ENCODE measurements at places on chromosomes 12 and 14. TPM values are rescaled to one million over a fixed set of nuclear protein-coding genes. Genes with fewer than 3 reads are reported as not detected.
A peak's percentile ranks its signal among the peaks of the same experiment; 100 is the strongest.

DNA sequence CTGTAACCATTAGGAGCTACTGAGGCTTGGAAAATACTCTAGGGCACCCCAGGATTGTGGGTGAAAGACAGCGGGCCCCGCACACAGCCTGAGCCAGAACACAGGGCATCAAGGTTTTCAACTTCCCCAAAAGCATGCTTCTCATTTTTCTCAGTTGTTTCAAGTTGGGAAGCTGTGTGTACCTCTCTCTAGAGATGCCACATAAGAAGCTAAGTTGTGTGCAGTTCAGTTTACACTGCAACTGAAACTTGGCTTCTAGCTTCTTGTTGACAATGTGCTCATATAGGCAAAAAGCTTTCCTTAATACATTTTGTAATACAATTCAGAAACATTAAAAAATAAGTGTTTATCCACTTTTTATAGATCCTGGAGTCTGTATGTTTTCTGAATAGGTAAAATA, 88.1 kb upstream of the PTPRR start:
- no peaks in the 10 kb centered on the region for H3K27me3 ChIP-seq
- DNase-seq, result no peak
- no peak overlapping the region for H3K27ac ChIP-seq
- H3K4me3 ChIP-seq, result no peak overlapping the region

GRCh38 chr14:91058042-91058581, 2.3 kb downstream of the RPS6KA5 start:
- H3K27ac ChIP-seq, result no peak overlapping the region
- H3K27me3 ChIP-seq, result no peaks in the 10 kb centered on the region
- peak overlapping the region; percentile 12 for H3K4me3 ChIP-seq
- no peaks in the 10 kb centered on the region for H3K36me3 ChIP-seq
- no peak for DNase-seq
- H3K4me1 ChIP-seq, result peaks cover 21% of the 10 kb centered on the region

GRCh38 chr12:117662620-117663395, 301.4 kb upstream of the NOS1 start:
- H3K27ac ChIP-seq, result no peak overlapping the region
- peaks cover 2% of the 10 kb centered on the region for H3K27me3 ChIP-seq
- no peak for DNase-seq
- no peaks in the 10 kb centered on the region for H3K4me1 ChIP-seq

DNA sequence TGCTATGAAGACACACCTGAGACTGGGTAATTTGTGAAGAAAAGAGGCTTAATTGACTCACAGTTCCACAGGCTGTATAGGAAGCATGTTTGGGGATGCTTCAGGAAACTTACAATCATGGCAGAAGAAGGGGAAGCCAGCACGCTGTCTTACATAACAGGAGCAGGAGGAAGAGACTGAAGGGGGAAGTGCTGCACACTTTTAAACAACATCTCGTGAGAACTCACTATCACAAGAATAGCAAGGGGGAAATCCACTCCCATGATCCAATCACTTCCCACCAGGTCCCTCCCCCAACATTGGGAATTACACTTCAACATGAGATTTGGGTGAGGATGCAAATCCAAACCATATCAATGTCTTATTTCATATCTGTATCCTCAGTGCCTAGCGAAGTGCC, 307.2 kb downstream of the ATP23 start:
- no peaks in the 10 kb centered on the region for H3K36me3 ChIP-seq
- H3K27ac ChIP-seq, result no peak overlapping the region
- no peak overlapping the region for H3K4me3 ChIP-seq
- no peaks in the 10 kb centered on the region for H3K4me1 ChIP-seq
- DNase-seq, result no peak

- peaks cover 2% of the 10 kb centered on the region for H3K4me1 ChIP-seq
- DNase-seq, result no peak
- no peak overlapping the region for H3K27ac ChIP-seq
- H3K4me3 ChIP-seq, result no peak overlapping the region
- peaks cover 11% of the 10 kb centered on the region for H3K27me3 ChIP-seq
- peaks cover 7% of the 10 kb centered on the region for H3K36me3 ChIP-seq
Measured at GRCh38 chr12:76006028-76006925, 25.3 kb downstream of the PHLDA1 start.

DNA sequence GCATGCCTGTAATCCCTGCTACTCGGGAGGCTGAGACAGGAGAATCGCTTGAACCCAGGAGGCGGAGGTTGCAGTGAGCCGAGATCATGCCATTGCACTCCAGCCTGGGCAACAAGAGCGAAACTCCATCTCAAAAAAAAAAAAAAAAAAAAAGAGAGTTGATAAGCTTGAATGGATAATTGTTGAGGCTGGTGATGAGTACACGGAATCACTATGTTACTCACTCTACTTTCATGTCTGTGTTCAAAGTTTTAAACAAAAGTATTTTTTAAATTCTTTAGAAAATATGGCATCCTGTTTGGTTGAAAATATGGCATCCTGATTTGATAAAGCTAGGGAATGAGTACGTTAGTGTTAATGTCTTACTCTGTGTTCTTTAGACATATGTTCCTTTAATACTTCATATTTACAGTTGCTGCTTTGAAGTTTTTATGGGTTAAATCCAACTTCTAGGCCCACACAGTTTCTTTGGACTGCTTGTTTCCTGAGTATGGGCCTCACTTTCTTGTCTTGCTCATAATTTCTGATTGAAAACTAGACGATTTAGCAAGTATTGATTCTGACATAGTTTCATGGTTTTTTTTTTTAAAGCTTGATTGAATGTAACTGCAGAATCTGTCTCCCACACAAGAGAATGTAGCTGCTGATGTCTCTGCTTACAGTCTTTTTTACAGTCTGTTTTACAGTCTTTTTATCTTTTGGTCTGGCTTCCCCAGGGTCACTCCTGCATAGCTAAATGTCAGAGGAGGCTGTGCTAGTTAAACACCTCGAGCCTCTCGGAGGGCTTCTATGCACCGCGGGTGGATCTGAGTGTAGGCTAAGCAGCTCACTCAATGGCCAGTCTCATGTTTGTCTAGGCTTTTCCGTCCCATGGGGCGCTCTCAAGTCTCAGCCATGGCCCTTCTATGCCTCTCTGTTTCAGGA, 14.1 kb upstream of the FBLN5 start:
- H3K27me3 ChIP-seq, result no peaks in the 10 kb centered on the region
- H3K27ac ChIP-seq, result no peak overlapping the region
- no peak for DNase-seq
- H3K4me1 ChIP-seq, result no peaks in the 10 kb centered on the region

- H3K27me3 ChIP-seq, result peaks cover 11% of the 10 kb centered on the region
- no peaks in the 10 kb centered on the region for H3K4me1 ChIP-seq
- H3K4me3 ChIP-seq, result no peak overlapping the region
Measured at GRCh38 chr14:23916004-23916403, 37.6 kb upstream of the DHRS4 start.

GRCh38 chr14:79668951-79669350, 542.4 kb downstream of the DIO2 start:
- no peak overlapping the region for H3K27ac ChIP-seq
- no peaks in the 10 kb centered on the region for H3K4me1 ChIP-seq
- H3K36me3 ChIP-seq, result no peaks in the 10 kb centered on the region
- DNase-seq, result no peak
- no peaks in the 10 kb centered on the region for H3K27me3 ChIP-seq

GRCh38 chr14:73888460-73888725, 1.7 kb downstream of the ZNF410 start:
- peak overlapping the region; percentile 100 for H3K27ac ChIP-seq
- DNase-seq, result no peak
- H3K4me3 ChIP-seq, result peak overlapping the region; percentile 47
- no peaks in the 10 kb centered on the region for H3K27me3 ChIP-seq
- no peaks in the 10 kb centered on the region for H3K36me3 ChIP-seq
- peaks cover 54% of the 10 kb centered on the region for H3K4me1 ChIP-seq

DNA sequence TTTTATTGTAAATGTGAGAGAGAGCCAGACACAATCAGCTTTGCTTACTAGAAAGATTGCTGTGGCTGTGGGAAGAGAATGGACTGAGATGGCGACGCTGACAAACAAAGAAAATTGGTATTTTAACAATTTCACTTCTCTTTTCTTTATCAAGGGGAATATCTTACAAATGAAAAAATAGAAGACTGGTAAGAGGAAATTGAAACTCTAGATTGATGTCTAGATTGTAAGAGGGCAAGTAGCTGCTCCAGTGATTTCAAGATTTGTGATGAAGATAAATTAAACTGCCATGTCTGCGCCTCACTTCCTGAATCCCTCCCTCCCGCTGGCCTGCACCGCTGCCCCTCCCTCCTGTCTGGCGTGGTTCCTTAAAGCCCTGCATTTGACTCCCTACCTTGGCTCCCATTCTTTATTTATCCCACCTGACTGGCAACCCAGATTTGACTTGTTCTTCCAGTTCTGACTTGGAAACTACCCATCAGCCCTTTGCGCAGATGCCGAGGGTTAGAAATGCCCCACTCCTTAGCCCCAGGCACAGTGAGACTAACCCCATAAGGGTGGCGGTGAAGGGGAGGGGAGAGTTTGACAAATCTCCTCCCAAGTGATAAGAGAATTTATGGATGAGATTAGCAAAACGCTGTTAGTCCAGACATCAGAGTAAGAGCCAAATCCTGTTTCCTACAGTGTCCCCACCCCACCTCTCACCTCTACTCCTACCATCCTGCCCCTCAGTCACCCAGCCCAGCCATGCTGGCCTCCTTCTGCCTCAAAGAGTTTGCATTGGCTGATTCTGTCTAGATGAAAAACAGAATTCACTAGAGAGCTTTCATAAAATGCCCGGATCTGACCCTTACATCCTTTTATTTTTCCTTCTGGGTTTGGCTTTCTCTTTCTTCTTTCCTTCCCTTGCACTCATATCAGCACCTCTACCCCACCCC, 125.3 kb upstream of the ATF7IP start:
- DNase-seq, result peak; percentile 14
- H3K27me3 ChIP-seq, result no peaks in the 10 kb centered on the region
- peaks cover 16% of the 10 kb centered on the region for H3K4me1 ChIP-seq

- H3K36me3 ChIP-seq, result peaks cover 29% of the 10 kb centered on the region
- H3K27me3 ChIP-seq, result no peaks in the 10 kb centered on the region
- peaks cover 33% of the 10 kb centered on the region for H3K4me1 ChIP-seq
- H3K27ac ChIP-seq, result peak overlapping the region; percentile 64
Measured at GRCh38 chr12:19453961-19454360, 14.7 kb downstream of the AEBP2 start.

GRCh38 chr14:65359503-65359902, 53.0 kb upstream of the FUT8 start:
- peaks cover 31% of the 10 kb centered on the region for H3K4me1 ChIP-seq
- H3K4me3 ChIP-seq, result no peak overlapping the region
- H3K27ac ChIP-seq, result no peak overlapping the region
- no peaks in the 10 kb centered on the region for H3K27me3 ChIP-seq
- no peak for DNase-seq
- H3K36me3 ChIP-seq, result peaks cover 4% of the 10 kb centered on the region

GRCh38 chr12:1204581-1205121, 213.6 kb downstream of the ERC1 start:
- H3K36me3 ChIP-seq, result no peaks in the 10 kb centered on the region
- peaks cover 22% of the 10 kb centered on the region for H3K4me1 ChIP-seq
- no peaks in the 10 kb centered on the region for H3K27me3 ChIP-seq
- no peak overlapping the region for H3K4me3 ChIP-seq
- no peak overlapping the region for H3K27ac ChIP-seq
- no peak for DNase-seq

GRCh38 chr14:85439696-85440328, 90.1 kb upstream of the FLRT2 start:
- H3K4me1 ChIP-seq, result no peaks in the 10 kb centered on the region
- no peak overlapping the region for H3K27ac ChIP-seq
- no peaks in the 10 kb centered on the region for H3K27me3 ChIP-seq
- DNase-seq, result no peak

DNA sequence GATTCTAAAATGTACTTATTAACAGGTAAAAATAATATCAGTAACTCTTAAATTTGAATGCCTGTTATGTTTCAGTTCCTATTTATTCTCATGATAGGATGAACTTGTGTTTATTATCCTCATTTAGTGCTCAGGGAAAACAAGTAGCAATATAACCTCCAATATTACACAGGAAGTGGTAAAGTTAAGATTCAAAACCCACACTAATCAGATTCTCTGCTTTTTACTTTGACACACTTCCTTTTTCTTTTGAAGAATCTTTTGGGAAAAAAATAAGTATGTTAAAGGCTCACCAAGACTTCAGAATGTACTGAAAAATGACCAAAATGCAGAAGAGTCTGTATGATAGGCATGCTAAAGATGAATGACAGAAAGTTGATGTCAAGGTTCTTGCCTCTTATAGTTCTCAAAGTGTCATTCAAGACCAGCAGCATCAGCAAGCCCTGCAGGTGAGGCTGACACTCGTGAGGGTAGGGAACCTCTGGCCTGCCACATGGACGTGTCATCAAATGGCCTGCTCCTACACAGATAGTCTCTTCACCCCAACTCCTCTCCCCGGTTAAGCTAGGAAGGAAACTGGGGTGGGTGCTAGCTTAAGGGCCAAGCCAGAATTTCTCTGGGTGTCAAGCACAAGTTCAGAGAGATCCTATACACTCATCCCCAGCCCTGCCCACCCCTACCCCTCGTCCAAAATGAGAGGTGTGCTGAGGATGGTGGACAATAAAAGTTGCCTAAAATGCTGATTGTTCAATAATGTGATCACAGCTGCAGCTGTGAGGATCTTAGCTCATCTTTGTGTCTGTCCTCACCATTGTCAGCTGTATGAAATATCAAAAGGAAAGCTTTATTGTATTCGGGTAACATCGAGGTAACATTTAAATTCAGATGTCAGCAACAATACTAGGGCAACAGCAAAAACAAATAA, 6.3 kb downstream of the TBPL2 start:
- H3K27ac ChIP-seq, result peak overlapping the region; percentile 82
- H3K36me3 ChIP-seq, result no peaks in the 10 kb centered on the region
- no peak for DNase-seq

DNA sequence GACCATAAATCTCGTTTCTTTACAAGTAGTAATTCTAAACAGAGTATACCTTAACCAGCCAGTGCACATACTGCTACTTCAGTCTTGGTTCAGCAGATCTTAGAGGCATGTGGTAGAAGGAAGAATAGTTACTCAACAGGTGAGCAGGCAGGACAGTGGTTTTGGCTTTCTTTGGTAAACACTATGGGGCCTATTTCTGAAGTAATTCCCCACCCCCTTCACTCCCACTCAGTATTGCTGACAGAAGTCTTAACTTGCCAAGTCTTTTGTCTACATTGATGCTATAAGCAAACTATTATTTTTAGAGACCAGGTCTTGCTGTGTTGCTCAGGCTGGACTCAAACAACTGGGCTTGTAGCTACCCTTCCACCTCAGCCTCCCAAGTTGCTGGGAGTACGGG, 68.5 kb downstream of the FBXO34 start:
- no peak overlapping the region for H3K4me3 ChIP-seq
- H3K27me3 ChIP-seq, result no peaks in the 10 kb centered on the region
- no peak overlapping the region for H3K27ac ChIP-seq
- no peak for DNase-seq
- H3K4me1 ChIP-seq, result peaks cover 80% of the 10 kb centered on the region
- H3K36me3 ChIP-seq, result peaks cover 3% of the 10 kb centered on the region

DPY19L2 gene
- total RNA-seq, result 15.4 TPM

SLCO1B1 gene
- total RNA-seq, result not detected

LRRC9 gene
- not detected for total RNA-seq

KRT1 gene
- not detected for total RNA-seq

VTI1B gene
- 74.2 TPM for total RNA-seq

SYNDIG1L gene
- 0.13 TPM for total RNA-seq

RGS6 gene
- total RNA-seq, result not detected

OXA1L gene
- 166 TPM for total RNA-seq

SLC17A8 gene
- not detected for total RNA-seq

SLC5A8 gene
- total RNA-seq, result not detected

MYF5 gene
- not detected for total RNA-seq

CISTR gene
- not detected for total RNA-seq
